ENCODE measurements at places on chromosomes 1 and 21.

GRCh38 chr1:35544976-35545375 lies 12.2 kb downstream of the KIAA0319L start:
- DNase-seq: peak; percentile 85

GRCh38 chr1:45023663-45024062 lies 11.6 kb downstream of the UROD start:
- no peak for DNase-seq

DNA sequence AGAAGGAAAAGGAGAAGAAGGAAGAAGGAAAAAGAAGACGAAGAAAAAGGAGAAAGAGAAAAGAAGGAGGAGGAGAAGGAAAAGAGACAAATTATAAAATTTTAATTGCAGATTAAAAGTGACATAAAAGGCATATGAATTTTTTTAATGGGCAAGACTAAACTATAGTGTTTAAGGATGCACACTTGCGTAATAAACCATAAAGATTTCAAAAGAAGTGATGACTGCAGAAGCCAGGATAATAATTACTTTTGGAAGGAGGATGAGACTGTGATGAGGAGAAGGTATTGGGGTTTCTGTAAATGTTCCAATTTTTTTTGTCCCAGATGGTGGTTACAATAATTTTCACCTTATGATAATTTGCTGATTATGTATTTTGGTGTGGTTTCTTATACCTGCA lies 243.1 kb upstream of the PKN2 start:
- no peak for DNase-seq

- no peak for DNase-seq
These were observed 8.3 kb upstream of the CYP4B1 start for GRCh38 chr1:46790446-46791101.

DNA sequence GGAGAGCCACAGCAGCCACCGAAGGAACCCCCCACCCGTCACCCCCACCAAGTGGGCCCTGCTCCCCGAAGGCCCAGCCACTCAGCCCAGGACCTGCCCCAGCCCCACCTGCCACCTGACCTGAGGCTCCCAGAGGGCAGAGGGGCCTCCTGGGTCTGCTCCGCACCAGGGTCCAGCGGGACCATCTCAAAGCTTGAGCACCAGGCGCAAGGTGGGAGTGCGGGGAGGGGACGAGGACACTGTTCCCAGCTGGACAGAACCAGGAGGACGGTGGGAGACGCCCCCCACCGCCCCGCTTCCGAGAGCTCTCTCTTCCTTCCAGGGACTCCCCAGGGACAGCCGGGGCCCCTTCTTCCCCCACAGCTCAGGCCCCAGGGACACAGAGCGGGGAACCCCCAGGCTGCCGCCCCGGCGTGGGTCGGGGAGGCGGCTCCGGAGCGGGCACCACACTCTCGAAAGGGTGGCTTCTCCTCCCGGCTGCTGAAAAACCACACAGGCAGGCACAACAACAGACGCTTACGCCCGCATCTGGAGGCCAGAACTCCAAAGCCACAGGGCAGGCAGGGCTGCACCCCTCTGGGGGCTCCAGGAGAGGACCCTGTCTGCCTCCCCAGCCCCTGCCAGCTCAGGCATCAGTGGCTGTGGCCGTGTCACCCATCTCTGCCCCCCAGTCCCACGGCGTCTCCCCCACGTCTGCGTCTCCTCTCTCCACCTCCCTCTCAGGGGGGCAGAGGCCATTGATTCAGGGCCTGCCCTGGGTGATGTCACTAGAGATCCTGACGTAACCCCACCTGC lies 1.9 kb upstream of the TTLL10 start:
- no peak for DNase-seq

GRCh38 chr1:42157667-42158066 lies 4.5 kb downstream of the GUCA2B start:
- peak; percentile 19 for DNase-seq

DNA sequence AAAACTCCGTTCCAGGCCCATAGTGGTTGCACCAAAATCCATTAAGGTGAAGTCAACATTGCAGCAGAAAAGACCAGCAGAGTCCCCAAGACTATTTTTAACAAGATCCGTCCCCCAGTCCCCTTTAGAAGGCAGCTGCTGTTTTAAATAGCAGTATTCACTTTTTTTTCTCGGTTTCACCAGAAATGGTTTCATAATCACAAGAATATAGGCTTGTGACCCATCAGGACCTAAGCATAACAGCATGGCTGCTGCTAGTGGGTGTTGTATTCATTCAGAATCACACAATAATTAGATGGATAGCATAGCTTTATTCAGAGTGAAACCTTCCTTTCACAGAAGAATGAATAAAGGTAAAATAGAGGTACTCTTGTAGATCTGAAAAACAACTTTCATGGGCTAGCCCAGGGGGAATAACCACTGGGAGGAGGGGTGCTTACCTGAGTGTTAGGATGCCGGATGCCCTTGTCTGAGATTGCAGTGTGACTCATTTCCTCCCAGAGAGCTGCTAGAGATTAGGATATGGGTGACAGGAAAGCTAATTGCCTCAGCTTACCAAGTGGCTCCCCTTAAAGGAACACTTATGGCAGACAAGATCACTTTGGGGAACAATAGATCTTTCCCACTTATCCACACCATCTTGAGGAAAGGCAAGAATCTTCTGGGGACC lies 35.0 kb downstream of the ACKR1 start:
- no peak for DNase-seq

- no peak for DNase-seq
These were observed 16.7 kb downstream of the CASP9 start for GRCh38 chr1:15507278-15507677.

DNA sequence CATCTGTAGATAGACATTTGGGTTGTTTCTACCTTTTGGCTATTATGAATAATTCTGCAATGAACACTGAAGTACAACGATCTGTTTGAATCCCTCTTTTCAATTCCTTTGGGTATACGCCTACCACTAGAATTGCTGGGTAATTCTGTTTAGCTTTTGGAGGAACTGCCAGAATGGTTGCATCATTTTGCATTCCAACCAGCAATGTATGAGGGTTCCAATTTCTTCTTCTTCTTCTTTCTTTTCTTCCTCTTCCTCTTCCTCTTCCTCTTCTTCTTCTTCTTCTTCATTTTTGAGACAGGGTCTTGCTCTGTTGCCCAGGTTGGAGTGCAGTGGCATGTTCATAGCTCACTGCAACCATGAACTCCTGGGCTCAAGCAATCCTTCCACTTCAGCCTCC lies 13.8 kb upstream of the THEM5 start:
- DNase-seq: no peak

DNA sequence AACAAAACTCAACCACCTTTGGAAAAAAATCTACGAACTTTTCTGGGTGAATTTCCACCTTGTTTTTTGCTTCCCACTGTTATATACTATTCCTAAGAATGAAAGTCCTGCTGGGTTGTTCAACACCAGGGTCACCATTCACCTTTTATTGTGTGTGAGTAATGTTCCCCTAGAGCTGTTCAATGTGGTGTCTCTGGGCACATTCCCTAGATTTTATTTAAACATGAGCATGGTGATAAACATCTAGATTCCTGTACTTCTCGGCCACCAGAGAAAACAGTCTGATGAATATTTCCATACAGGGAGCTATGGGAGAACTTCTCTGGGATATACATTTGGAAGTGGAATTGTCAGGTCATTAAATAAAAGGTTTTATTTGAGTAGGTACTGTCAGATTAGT lies 13.0 kb downstream of the FMN2 start:
- DNase-seq: no peak

DNA sequence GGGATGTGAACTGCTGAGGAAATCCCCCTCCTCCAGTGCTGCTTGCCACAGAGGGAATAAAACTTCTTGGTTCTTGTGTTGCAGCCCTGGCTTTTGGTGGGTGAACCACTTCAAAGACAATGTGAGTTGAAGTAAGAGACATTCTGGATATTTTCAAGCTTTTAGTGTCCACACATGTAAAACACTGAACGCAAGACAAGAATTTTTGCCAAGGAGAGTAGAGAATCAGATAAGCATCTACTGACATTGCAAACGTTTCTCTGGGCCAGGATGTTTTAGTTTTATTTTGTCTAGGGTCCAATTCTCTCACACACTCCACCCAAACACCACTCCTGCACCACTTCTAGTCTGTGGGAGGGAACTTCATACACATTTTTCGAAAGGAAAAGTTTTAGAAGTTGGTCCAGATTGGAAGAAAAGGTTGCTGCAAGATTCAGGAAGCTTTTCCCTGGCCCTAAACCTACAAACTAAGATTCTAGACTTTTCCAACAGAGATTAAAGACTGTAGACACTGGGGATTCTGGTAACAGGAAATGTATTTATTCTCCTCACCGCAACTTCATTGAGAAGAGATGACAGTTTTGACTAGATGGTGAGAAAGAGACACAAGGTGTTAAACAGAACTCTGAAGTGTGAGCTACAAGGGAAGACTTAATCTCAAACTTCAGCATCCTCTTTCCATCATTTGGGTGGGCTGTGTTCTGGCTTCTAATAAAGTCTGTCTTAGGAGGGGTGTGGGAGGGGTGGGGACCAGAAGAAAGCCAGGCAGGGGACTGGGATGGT lies 16.1 kb downstream of the FASLG start:
- DNase-seq: no peak
